ENCODE measurements at places on chromosomes 7 and 10. TPM values are rescaled to one million over a fixed set of nuclear protein-coding genes. Genes with fewer than 3 reads are reported as not detected.

The PRR15 gene
- total RNA-seq: not detected

The RBM28 gene
- 81.2 TPM for total RNA-seq

The GHRHR gene
- total RNA-seq: not detected

The SPOCK2 gene
- total RNA-seq: 46.3 TPM

The GIMAP2 gene
- 32.1 TPM for total RNA-seq

The ZNF488 gene
- total RNA-seq: 0.38 TPM

The HNRNPF gene
- total RNA-seq: 544 TPM

The TUBAL3 gene
- not detected for total RNA-seq

The IKZF1 gene
- total RNA-seq: 232 TPM

The NANOS1 gene
- 0.10 TPM for total RNA-seq

The GBX1 gene
- not detected for total RNA-seq

The GET4 gene
- 39.1 TPM for total RNA-seq

The VSIR gene
- total RNA-seq: 52.7 TPM

The FASTK gene
- 84.4 TPM for total RNA-seq

The GRK5 gene
- total RNA-seq: 11.4 TPM

The TTYH3 gene
- 22.9 TPM for total RNA-seq

The GSAP gene
- total RNA-seq: 0.78 TPM

The SLC13A1 gene
- not detected for total RNA-seq

The MYO3A gene
- total RNA-seq: not detected

The ERVW-1 gene
- total RNA-seq: not detected

The RELN gene
- total RNA-seq: not detected

The GNAT3 gene
- total RNA-seq: not detected

The HYAL4 gene
- total RNA-seq: not detected

The PNLIPRP3 gene
- not detected for total RNA-seq

The CYREN gene
- 71.4 TPM for total RNA-seq

The AMPH gene
- not detected for total RNA-seq

The KIAA1217 gene
- total RNA-seq: 0.10 TPM

The GJD4 gene
- total RNA-seq: not detected

The ABCB4 gene
- 0.30 TPM for total RNA-seq

The PNLIPRP2 gene
- total RNA-seq: not detected

The ITIH2 gene
- not detected for total RNA-seq

The GTF2IRD1 gene
- total RNA-seq: 1.2 TPM

The OR6B1 gene
- not detected for total RNA-seq

The ARHGAP22 gene
- not detected for total RNA-seq

The CYP3A5 gene
- total RNA-seq: not detected

The PROSER2 gene
- total RNA-seq: 1.6 TPM

The LRRC61 gene
- total RNA-seq: 27.4 TPM

The TRIM50 gene
- not detected for total RNA-seq

The PPA1 gene
- total RNA-seq: 356 TPM

The VWDE gene
- total RNA-seq: 1.6 TPM

The GIMAP4 gene
- total RNA-seq: 30.9 TPM

The TMEM209 gene
- 52.0 TPM for total RNA-seq

The PLAC9 gene
- total RNA-seq: not detected
